ENCODE measurements at places on chromosomes 16 and 17. TPM values are rescaled to one million over a fixed set of nuclear protein-coding genes. Genes with fewer than 3 reads are reported as not detected.

DNA sequence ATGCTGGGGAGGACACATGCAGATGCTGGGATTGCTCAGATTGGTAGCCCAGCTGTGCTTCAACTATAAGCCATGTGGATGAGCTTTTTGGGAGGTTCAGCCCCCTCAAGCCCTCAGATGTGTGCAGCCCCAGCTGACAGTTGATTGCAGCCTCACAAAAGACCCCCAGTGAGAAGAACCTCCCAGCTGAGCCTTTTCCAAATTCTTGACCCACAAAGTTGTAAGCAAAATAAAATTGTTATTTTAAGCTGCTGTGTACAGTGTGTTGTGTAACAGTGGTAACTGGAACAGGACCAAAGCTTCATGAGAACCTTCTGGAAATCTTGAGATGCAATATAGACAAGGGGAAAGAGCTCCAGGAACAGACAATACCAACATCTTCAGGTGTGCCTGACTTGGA, 156.8 kb upstream of the IRX3 start:
- no peak for DNase-seq

Gene FBXW10
- not detected for total RNA-seq

GRCh38 chr16:54318941-54319340, 32.4 kb upstream of the IRX3 start:
- peak; percentile 86 for DNase-seq

GRCh38 chr17:81298325-81298990, 3.4 kb upstream of the SLC38A10 start:
- DNase-seq = no peak

DNA sequence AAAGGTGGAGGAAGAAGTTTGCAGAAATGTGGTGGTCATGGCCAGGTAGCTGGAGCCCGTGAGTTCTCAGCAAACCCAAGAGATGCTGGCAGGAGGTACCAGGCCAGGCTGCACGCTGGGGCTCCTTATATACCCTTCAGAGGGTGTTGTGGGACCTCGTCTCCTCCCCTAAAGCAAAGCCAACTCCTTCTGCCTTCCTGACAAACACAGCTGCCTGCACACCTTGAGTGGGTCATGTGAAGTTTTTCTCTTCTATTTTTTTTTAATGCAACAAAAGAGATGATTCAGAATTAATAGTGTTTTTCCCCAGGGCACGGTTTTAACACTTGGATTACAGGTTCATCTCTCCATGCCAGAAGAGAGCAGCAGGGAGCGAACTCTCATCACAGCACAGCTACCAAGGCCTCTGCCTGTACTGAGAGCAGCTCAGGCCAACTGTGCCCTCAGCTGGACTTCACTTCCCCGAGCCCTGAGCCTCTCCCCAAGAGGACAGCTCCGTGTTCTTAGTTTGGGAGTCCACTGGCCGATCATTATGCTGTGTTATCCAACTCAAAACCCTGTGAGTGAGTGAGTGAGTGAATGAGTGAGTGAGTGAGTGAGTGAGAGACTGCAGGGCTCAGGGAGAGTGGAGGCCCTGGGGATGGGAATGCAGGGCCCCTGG, at the start of gene KRT15:
TSS of gene KRT15 (minus strand) at position 102 of the 661 bp plus-strand sequence. CDS start at position 39, 63 bp downstream.
- peak; percentile 60 for DNase-seq

GRCh38 chr17:6120351-6120750, 50.2 kb downstream of the WSCD1 start:
- no peak for DNase-seq

Gene PYY
- not detected for total RNA-seq

GRCh38 chr16:3654249-3654991, at the start of gene DNASE1:
Gene DNASE1 (plus strand): TSS chr16:3654691. CDS start chr16:3655374, 683 bp downstream.
- peak; percentile 55 for DNase-seq

DNA sequence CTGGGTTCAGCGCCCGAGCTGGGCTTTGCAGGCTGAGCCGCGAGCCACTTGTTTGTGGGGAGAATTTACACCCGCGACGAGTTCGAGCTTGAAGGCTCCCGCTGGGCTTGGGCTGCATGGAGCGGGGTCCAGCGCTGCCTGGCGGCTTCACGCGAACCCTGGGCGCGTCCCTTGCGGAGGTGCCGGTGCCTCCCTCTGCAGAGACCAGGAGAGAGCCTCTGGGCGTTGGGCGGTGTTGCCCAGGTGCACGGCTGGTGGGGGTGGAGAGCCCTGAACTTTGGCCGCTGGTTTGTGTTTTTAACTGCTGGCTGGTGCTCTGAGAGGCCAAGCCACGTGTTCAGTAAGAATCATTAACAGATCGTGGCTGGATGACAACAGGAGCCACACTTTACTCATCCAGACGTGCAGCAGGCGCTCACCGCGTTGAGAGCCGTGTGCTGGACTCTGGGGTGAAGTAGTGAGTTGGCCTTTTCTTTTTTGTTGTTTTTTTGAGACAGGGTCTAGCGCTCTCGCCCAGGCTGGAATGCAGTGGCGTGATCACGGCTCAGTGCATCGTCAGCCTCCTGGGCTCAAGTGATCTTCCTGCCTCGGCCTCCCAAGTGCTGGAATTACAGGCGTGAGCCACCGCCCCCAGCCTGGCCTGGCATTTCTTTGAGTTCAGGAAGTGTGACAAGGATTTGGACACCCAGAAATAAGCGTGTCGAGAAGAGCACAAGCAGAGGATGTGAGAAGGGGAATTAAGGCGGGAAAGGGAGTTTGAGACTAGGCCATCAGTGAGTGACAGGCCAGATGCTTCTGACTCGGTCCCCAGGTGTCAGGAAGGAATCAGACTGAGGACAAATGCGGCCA, 827 bp downstream of the CDK10 start:
- DNase-seq = peak; percentile 50

DNA sequence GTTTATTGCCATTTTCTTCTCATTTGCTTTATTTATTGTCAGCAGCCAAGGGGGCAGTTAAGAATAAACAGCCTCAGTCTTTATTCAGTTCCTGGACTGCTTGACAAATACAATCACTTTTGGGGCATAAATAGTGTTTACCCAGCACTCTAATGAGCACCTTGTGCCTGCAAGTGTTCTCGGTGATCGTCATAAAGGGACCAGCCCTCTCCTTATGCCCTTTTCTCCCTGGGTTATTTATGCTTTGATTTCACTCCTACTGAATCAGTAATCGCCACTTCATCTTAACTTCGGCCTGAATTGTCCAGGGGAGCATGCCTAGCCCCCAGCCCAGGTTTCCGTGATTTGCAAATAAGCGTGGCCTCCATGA, 55.7 kb upstream of the CACNG5 start:
- no peak for DNase-seq

DNA sequence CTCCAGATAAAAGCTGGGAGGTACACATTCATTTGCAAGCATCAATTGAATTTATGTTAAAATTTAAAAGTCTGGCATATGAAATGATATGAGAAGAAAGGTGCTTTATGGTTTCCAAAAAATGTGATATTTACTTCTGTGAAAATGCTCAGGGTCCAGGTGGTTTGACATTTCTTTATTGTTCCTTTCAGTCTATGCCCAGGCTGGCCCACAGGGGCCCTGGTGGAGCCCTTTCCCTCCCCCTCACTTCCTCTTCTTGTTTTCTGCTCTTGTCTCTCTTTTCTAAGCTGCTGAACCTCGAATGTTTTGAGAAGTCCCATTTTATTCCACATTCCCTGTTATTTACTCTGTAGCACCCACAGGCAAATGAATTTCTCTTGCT, 127.8 kb downstream of the HS3ST3B1 start:
- DNase-seq = no peak

Gene PPP1R1B
- total RNA-seq = 0.48 TPM

DNA sequence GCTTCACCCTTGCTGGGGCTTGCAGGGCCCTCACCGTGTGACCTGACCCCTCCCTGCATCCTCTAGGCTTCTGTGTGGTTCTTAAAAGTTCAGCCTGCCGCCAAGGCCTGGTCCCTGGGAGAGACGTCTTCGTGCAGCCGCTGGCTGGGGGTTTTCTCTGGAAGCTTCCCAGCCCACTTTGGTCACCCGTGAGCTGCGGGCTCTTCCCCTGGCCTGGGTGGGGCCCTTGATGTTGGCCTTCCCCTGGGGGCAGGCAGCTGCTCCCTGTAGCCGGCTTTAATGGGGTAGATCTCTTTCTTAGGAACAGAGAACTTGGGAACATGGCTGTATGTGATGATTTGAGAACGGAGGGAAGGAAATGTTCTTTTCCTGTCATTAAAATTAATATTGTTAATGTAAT, 32.7 kb downstream of the ZNF750 start:
- DNase-seq = no peak

Gene KRTAP4-4
- not detected for total RNA-seq

GRCh38 chr17:6570731-6571451, 14.5 kb upstream of the PITPNM3 start:
- DNase-seq = no peak

GRCh38 chr17:16943541-16944333, 28.2 kb downstream of the TNFRSF13B start:
- no peak for DNase-seq

DNA sequence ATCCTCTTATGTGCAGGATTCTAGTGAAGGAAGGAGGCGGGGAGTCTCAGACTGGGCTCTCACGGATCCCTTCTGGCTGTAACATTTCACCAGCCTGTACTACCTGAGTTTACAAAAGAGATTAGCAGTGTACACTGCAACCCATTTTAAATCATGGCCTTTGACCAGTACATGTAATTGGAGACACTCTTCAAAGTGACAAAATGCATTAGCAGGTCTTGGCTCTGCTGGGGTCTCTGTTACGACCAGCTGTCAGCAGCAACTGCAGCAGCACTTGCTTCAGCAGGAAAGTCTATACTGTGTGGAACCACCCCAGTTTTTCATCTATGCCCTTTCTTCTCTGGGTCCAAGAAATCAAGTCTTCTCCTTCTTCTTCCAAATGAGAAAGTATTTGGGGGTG, 322.8 kb upstream of the ASIC2 start:
- no peak for DNase-seq

Gene MILR1
- total RNA-seq = 21.6 TPM

Gene HSF4
- 3.7 TPM for total RNA-seq

Gene CD300LB
- total RNA-seq = not detected

DNA sequence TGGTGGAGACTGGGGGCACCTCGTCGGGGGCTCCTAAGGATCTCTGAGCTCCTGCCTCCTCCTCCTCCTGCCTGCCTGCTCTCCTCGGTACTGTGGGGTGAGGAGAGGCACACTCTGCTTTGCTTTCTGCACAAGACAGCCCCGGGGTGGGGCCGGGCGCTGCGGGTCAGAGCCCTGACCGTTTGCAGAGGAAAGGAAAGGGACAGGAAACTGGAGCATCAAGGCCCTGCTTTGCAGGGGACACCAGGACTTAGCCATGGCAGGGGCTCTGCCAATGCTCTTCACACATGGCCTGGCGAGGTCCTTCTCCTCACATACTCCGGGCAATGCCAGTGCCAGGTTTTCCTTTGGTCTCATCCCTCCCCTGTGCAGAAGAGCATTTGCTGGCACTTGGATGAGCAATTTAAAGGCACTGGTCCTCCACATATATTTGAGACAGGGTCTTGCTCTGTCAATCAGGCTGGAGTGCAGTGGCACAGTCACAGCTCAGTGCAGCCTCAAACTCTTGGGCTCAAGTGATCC, 23.8 kb upstream of the DOC2B start:
- no peak for DNase-seq
